ENCODE measurements at places on chromosomes 2 and 18.

GRCh38 chr2:153717060-153717459, 154.7 kb upstream of the GALNT13 start:
- no peak for DNase-seq

DNA sequence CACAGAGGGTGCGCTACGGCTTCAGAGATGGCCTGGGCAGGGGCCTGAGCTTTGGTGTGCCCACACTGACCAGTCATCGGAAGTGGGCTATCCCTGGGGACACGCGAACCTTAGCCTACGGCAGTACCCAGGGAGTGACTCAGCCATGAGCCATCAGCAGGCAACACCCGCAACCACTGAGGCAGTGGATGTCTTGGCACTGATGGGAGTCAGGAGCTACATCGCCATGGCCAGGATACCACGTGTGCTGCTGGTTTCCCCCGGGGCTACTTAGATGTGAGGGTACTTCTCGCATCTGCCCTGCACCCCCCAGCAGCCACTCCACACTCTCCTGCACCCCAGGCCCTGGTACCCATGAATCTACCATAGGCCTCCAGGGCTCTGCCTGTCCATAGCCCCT, 12.8 kb upstream of the HPCAL1 start:
- DNase-seq: peak; percentile 82

DNA sequence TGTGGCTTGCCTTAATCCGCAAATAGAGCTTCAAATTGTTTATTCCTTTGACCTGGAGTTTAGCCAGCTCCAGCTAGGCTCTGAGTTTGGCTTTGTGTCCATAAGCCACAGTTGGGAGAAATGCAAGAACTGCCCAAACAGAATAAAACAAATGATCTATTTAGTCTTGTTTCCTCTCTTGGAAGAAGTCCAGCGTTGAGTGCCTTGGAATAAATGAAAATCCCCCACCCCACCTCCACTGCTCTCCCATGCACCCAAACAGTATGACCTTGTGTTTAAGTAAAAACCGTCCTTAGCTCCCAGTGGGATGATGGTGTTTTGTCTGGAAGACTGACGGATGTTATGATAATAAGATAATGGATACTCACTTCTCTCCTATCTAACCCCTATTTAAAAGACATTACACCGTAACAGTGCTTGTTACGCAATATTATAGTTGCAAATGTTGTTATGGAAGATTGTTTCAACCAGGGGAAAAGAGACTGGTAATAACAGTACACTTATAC, 3.2 kb upstream of the SERPINE2 start:
- DNase-seq: no peak

DNA sequence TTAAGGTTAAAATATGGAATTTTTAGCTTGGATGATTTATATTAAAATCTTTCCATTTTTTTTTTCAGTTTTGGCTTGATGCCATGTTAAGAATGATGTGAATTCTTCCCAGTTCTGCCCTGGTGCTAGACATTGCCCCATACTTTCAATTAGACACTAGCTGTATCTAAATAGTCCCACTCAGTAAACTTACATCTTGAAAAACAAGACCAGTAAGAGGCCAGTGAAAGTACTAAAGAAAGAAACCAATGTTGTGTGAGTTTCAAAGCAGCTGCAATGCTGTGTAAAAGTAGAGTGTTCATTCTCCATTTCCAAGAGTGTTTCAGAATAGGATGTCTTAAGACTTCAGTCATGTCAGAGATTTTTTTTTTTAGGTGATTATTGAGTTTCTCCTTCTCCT, 40.0 kb upstream of the CYBRD1 start:
- no peak for DNase-seq

DNA sequence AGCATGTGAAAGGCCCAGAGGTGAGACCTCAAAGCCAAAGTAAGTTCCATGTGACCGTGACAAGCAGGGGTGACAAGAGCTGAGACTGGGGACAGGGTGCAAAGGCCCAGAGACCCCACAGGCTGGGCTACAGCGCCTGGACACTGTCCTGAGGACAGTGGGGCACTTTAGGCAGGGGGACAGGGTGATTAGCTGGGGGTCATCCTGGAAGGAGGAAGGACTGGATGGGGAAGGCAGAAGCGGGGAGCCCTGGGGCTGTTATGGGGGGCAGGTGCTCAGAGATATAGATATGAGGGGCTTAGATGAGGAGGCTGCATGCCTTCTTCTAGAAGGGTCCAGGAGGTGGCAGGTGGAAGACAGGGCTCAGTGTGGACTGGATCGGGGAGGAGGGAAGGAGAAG, 31.5 kb downstream of the KIF1A start:
- DNase-seq: no peak

GRCh38 chr2:180985771-180986395, 5.5 kb downstream of the UBE2E3 start:
- no peak for DNase-seq

DNA sequence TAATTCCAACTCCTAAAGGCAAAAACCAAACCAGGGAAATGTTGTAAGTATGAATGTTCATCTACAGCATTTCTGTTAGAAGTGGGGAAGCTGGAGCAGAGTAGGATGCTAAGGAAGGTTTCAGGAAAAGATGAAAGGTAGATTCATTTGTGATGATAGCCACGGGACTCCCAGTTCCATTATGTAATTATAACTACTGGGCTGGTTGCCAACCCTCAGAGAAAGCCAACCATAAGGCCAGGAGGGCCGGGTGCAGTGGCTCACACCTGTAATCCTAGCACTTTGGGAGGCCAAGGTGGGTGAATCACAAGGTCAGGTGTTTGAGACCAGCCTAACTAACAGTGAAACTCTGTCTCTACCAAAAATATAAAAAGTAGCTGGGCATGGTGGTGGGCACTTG, 288.9 kb upstream of the ETAA1 start:
- DNase-seq: no peak

DNA sequence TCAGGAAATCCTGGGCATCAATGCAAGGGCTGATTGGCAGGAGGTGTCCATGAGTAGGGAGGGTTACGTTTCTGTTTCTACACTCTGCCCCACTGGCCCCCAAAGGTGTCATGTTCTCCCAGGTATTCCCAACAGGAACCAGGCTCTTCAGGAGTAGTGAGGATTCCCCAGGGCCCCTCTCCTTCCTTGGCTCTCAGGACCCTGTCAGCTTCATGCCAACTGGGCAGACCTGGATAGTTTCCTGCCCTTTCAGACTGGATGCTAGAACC, 480.6 kb upstream of the HS6ST1 start:
- DNase-seq: no peak

DNA sequence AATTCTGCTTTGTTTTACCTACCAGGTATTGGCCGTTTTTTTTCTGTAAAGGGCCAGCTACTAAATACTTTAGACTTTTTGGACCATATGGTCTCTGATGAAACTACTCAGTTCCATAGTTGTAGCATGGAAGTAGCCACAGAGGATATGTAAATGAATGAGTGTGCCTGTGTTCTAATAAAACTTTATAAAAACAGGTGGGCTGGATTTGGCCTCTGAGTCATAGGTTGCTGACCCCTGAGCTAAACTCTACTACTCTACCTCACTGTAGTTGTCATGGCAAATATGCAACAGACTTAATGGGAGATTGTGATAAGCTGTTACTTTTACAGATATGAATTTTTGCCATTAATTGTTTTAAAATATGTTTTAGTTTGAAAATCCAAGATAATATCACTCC, 19.7 kb downstream of the CLIP4 start:
- no peak for DNase-seq

DNA sequence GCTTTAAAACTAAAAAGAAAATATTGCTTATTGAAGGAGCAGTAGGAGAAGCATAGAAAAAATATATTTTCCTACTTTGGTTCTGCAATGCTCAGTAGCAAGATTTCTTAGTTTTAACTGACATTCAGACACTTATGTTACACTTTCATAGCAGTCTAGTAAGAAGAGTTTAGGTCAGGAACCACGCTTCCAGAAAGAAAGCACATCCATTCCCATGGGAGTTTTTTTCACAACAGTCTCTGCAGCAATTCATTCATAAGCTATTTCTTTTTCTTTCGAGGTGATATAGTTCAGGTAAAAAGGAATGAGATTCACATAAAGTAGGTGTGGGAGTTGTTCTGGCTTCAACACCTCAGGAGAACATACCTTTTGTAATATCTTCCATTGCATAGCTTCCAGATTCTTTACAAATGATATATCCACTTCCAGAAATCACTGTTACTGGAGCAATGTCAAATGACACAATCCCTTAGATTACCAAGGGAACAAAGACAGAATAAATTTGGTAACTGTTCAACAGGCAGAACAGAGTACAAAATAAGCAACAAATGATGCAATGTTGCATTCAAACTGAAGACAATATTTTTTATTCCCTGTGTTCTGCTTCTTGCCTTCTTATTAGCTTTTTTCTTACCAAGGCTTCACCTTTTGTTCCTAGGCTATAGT, 95.2 kb upstream of the GULP1 start:
- no peak for DNase-seq

DNA sequence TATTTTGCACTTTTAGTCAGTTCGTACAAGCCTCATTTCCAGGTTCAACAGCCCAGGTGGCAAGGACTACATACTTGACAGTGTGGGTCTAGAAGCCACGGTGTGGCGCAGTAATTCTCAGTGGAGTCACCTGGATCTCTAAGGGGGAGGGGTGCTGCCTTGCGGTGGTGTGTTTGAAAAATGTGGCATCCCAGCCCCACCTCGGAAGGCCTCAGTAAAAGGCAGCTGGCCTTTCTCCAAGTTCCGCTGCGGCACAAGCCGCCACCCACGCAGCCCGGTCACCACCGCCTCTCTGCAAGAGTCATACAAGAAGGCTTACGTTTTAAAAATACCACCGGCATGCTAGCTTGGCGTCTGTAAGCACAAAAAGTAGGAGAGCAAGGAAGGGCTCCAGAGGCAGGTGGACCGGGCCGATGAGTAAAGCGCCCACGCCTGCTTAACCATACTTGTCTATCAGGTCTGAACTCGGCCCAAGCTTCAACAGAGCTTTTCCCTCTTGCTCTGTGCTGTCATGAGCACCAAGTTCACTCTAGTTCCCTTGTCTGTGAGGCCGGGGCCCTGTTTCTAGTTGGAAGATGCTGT, 49.5 kb downstream of the SPRED2 start:
- peak; percentile 97 for DNase-seq

DNA sequence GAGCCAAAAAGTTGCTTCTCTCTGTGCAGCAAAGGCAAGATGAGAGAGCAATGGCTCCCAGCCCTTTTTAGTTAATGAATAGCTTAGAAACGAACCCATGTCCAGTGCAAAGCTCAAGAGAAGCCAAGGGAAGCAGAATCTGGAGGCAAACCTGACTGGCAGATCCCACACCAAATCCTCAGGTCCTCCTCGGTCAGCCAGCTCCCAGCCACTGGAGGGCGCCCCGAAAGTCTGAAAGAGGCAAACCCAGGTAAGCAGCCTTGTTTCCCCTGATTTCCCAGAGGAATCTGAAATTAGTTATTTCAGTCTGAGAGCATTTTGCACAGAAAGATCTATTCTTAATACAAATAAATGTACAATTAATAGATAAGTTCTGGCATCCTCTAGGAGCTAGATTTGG, 71.3 kb upstream of the PID1 start:
- no peak for DNase-seq

GRCh38 chr2:237616734-237617586, 10.4 kb upstream of the LRRFIP1 start:
- DNase-seq: no peak

Data from PC-9 (cell line).